Brain microvascular endothelial cell (primary cell): ENCODE measurements at places on chromosomes 12 and 14.

GRCh38 chr12:17992002-17992656 is 97.9 kb downstream of the RERGL start:
- peak; percentile 51 for DNase-seq

DNA sequence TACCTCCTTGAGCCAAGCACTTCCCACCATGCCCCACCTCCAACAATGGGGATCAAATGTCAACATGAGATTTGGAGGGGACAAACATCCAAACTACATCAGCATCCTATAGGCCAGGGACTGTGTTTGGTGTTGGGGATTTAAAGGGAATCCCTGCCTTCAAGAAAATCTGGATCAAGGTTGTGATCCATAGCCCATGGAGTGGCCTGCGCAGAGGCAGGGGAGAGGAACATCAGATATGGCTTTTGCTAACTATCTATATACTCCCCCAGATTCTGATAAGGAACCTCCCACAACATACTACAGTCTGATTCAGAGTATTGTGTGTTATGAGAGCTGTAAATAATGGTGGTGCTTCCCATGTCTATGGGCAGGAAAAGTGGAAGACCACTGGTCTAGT is 5.1 kb downstream of the KIF5A start:
- DNase-seq: no peak

- no peak for DNase-seq
Observed at GRCh38 chr12:54051874-54052437, 1.7 kb upstream of the HOXC4 start.

GRCh38 chr14:61535032-61535431 is 160.3 kb upstream of the HIF1A start:
- DNase-seq: no peak

DNA sequence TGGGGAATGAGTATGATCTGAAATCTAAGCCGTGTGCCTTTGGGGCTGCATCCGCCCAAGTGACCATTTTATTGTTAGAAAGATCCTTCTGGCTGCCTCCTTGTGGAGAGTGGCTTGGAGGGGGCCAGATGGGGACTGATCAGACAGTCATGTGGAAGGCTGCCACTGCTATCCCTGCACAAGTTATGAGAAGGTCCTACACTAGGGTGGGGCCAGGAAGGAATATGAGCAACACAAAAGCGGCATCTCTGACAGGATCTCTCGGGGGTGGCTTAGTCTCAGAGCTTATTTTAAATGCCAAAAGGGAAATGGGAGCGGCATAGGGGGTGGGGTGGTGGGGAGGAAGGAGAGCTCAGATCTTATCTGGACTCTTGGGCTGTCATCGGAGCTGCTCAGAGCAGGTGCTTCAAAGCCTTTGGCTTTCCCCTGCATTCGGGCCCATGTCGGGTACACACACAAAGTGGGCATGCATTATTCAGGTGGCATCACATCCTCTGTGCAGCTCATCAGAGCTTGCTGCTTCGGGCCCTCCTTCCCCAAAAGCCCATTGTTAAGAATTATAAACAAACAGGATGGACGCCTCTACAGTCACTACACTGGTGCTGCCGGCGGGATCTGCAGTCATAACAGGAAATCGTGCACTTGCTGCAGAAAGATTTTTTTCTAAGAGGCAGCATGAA is 805.4 kb downstream of the VRK1 start:
- no peak for DNase-seq

- DNase-seq: peak; percentile 26
Observed at GRCh38 chr12:2924019-2924418, 33.3 kb downstream of the TULP3 start.

DNA sequence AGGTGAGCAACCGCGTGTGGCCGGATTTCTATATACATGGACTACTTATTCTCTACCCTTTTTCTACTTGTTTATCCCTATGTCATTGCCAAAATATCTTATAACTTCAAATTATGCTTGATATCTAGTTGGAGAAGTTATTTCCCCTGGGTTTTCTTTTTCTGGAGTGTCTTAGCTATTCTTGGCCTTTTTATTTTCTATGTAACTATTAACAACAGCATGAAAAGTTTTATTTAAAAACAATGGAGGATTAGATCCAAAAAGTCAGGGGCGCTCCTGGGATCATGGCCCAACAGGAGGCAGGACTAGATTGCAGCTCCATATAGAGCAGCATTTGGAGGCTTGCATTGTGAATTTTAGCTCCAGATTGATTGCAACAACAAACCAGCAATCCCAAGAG is 8.6 kb upstream of the STRAP start:
- DNase-seq: no peak

- no peak for DNase-seq
Observed at GRCh38 chr12:108198043-108198442, 69.0 kb downstream of the WSCD2 start.

GRCh38 chr12:75579552-75579951 is 68.1 kb upstream of the KRR1 start:
- no peak for DNase-seq

GRCh38 chr12:6548556-6548955 is 7.3 kb downstream of the IFFO1 start:
- DNase-seq: no peak

DNA sequence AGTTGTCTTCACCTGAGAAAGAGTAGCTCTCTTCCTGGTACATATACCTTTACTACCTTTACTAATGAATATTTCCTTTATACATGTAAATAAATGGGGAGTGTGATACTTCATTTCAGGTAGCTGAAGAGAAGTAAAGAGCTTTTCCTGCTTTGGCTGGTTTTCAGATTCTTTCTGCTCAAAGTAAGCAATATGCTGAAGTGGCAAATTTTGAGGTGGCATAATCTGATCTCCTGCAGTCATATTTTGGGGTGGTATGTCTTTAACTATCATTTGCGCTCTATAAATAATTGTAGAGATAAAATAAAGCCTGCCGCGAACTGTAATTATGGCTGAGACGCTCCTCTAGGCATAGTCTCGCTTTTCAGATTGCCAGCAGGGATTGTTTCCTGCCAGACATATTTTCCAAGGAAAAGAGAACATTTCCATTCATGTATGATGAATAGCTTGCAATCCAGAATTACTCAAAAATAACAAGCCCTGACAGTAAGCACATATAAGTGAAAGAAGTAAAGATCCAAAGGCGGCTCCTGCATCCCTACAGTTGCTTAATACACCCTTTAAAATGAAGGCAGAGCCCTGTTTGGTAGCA is 200.7 kb downstream of the C12orf50 start:
- no peak for DNase-seq

DNA sequence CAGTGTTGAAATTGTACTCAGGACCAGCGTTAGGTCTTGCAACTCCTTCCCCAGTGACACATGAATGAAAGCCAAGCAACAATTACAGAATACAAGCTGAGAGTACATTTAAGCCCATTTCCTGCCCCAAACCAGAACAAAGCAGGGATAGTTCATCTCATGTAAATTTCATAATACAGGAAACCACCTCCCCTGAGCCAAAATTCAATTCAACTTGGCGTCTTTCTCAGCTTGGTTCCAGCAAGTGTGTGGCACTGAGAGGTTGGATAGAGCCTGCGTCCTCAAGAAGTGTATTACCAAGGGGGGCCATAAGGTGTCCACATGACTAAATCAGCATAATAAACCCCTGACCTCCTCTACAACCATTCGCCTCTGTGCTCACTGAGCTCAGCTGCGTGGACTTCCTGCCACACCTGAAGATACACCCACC is 278.9 kb upstream of the CRY1 start:
- DNase-seq: no peak

DNA sequence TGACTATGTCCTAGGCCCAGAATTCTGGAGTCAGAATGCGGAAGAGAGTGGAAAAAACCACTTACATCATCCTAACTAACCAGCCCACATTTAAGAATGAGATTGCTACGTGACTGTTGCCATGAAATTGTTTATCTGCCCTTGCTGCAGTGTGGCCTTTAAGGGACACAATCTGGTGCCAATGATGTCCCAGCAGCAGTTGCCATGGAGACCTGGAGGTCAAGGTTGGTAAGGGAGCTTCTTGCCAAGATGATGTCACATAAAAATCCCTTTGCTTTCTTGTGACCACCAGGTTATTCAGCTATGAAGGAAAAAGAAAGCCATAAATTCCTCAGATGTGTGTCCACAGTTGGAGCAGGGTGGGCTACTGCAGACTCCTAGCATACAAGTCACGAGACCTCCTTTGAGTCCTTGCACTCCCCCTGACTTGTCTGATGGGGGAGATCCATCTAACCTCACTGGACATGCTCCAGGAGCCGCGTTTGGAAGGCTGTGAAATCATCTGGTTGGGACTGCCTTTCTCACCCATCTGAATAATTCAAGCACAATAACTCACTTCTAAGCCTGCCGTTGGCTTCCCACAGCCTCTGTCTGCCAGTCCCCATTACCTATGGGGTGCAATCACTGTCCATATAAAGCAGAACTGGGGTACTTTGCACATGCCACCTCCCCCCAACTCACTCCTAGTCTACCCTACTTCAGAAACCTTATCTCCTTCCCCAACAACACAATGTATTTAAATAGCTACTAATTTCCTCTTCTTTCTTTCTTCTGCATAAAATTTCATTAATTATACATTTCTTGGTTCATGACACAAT is 165.6 kb downstream of the ZFP36L1 start:
- DNase-seq: no peak

DNA sequence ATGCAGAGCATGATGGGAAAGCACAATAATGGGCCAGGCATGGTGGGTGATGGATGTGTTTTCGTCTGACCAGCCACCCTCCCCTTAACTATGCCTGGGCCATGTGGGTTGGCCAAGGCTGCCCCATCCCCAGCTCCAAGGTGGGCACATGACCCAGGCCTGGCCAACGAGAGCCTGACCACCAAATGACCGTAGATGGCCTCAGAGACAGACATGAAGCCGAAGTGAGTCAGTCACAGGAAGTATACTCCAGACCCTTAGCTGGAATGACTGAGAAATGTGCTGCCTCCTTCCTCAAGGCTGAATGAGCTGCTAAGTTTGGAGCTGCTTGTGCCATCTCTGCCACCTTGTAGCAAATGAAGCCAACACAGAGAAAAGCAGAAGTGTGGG is 233.6 kb downstream of the BCL11B start:
- peak; percentile 49 for DNase-seq

DNA sequence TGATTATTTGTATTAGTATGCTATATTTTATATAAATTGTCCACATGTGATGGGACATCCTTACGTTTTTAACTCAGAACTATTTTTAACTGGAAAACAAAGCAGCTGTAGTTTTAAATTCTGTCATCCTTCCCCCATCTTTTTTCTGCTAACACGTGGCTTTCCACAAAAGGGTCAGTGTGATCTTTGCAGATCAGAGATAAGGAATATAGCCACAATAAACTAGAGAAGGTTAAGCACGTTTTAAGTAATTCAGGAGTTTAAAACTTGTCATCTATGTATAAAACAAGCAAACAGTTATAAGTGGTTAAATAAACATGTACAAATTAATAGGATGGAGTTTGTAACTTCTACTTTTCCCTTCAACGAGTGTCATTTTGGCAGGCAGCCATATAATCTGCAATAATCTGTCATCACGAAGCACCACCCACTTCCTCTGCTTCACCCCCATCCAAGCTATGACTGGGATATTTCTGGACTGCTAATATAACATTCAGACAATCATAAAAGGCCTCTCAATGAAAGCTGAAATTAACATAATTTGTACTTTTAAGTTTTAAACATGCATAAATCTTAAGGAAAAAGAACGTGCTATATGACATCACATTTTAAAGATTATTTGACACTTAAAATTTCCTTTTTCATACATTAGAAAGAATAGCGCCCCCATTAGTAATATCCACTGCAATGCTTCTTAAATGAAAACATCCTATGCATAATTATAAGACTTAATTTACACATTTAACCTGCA is 15.3 kb downstream of the TAOK3 start:
- DNase-seq: peak; percentile 74

DNA sequence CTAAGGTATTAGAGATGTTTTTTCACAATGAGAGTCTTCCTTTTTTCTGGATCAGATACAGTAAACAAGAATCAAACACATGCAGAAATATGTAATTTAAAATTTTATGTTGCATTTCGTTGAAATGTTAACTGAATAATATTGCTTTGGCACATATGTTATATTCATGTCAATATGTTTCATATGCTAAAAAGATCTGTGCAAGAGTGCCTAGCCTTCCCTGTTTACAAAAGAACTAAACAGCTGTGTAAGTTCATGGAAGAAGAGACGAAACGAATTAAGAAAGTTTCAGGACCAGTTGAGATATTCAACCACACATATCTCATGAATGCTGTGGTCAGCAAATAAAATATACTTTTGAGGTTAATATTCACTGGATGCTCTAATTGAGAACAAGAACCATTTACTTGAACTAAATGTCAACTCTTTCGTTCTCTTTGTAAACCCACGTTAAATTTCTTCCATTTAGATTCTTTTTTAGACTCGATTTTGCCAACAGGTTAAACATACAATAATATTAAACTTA is 289.5 kb downstream of the FOXG1 start:
- DNase-seq: no peak

DNA sequence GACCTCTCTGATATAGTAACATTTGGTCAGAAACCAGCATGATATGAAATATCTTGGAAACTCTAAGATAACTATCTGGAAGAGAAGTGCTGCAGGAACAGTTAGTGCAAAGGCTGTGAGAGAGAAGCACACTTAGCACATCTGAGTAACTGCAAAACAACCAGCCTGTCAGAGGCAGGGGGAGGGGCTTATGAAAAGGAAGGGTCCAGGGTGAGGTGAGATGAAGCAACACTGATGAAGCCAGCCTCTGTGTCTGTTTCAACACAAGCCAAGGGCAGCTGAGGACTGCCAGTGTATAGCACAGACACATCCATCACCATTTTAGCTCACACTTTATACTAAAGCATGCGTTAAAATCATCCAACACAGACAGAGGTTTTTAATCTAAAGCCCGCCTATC is 37.4 kb upstream of the OVCH1 start:
- DNase-seq: no peak

GRCh38 chr12:123390498-123391426 is 6.8 kb downstream of the KMT5A start:
- DNase-seq: no peak

- DNase-seq: no peak
Observed at GRCh38 chr12:113116875-113117274, 18.7 kb downstream of the RASAL1 start.

GRCh38 chr14:104431929-104432541 is 147.5 kb upstream of the C14orf180 start:
- DNase-seq: no peak

- no peak for DNase-seq
Observed at GRCh38 chr12:278046-278445, 15.4 kb upstream of the SLC6A13 start.

- DNase-seq: peak; percentile 93
Observed at GRCh38 chr12:121748571-121749265, 36.2 kb downstream of the TMEM120B start.
